ENCODE measurements at places on chromosomes 6 and 20.

- no peak for DNase-seq
Observed at GRCh38 chr6:34718976-34719375, 22.4 kb upstream of the ILRUN start.

- no peak for DNase-seq
Observed at GRCh38 chr6:33985947-33986346, 159.9 kb downstream of the GRM4 start.

GRCh38 chr20:1121429-1121828, 3.0 kb downstream of the PSMF1 start:
- DNase-seq: no peak

DNA sequence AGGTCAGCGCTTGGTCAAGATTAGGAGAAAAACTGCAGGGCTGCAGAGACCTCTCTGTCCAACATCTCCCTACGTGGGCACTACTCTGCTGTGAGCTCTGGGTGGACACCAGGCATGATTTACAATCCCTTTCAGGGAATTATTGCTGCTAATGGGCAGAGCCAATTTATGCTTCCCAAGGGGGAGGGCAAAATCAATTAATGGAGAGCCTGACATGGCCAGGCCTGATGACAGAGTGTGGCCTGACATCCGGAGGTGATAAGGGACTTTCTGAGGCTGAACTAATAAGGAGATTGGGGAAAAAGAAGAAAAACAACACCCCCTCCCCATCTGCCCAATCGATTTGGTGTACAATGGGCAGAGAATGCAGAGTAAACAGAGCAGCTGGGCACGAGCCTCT, 5.0 kb upstream of the KCNK16 start:
- no peak for DNase-seq

DNA sequence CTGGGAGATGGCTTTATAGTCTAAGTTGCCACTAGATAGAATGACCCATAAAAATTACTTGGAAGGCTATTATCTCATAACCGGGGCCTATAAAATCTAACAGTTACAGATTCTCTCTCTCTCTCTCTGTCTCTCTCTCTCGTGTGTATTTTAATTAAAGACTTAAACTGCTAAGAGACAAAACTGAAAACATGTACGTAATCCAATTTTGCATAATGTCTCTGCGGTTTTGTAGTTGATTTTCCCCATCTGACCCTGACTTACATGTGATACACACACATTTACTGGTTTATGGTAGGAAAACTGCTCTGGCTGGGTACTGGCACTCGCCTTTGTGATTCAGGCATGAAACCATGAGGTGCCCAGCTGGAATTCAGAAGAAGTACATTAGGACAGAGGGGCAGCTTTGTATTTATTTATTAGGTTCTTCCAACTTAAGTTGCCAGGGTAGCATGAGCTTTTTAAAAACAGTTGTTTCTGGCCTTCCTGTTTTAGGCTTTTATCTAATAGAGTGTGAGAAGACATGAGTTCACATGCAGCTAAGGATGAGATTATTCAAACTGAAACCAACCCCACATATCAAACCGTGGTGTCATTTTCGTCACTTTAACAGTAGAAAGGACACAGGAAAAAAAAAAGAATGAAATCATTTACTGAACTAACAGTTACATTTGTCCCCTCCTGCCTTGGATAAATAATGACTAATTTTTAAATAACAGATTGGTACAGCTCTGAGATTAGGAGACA, 182.5 kb downstream of the GMPR start:
- DNase-seq: peak; percentile 71

- DNase-seq: no peak
Observed at GRCh38 chr6:26350858-26351543, 14.0 kb upstream of the BTN3A2 start.

GRCh38 chr20:32316667-32317066, 39.2 kb downstream of the KIF3B start:
- no peak for DNase-seq

DNA sequence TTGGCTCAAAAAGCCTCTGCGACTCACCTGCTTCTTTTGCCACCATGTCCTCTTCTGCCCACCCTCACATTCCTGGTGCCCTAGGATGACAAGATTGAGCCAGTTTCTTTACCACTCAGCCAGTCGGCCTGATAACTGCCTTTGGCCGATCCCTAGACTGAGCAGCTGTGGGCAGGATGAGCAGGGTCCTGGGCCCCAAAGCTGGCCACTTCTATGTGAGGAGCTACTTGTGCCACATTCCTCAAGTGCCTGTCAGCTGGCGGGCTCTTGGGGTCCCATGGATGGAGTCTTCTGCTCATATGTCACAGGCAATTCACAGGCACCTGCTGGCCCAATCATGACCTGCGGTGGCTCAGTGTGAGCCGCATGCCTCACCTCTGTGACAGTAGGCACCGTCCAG, 16.5 kb downstream of the DYNLRB1 start:
- no peak for DNase-seq

- DNase-seq: no peak
Observed at GRCh38 chr6:16222826-16223225, 15.6 kb upstream of the GMPR start.

DNA sequence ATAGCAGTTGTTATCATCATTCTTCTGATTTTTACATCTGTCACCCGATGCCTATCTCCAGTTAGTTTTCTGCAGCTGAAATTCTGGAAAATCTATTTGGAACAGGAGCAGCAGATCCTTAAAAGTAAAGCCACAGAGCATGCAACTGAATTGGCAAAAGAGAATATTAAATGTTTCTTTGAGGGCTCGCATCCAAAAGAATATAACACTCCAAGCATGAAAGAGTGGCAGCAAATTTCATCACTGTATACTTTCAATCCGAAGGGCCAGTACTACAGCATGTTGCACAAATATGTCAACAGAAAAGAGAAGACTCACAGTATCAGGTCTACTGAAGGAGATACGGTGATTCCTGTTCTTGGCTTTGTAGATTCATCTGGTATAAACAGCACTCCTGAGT, 2.1 kb downstream of the CALHM6 start:
- no peak for DNase-seq

DNA sequence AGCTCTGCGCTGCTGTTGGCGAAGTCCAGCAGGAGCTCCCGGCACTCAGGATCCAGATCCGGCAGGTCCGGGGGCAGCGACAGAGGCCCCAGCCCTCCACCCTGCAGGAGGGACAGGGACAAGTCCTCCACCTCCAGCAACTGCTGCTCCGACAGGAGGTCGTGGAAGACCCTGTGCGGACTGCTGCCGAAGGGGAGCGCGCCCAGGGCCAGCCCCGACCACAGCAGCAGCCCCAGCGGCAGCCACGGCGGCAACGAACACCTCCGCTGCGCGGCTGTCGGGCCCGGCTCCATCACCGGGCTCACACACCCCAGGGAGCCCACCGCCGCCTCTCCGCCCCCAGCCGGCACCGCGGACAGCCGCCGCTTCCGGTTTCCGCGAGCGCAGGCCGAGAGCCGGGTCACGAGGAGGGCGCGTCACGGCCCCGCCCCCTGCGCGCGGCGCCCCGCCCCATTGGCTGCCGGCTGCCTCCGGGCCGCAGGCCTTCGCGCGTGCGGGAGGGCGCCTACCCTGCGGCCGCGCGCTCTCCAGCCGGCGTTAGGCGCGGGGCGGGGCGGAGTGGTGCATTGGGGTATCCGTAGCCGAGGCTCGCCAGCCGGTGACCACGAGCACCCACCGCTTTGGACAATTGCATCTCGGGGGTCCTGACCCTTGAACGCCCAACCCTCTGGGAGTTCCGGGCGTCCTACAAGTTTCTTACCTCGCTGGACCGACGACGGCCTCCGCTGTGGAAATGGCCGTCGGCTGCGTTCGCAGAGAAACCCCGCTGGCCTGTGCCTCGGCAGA, at the start of gene OSTM1:
OSTM1 (minus strand) TSS at position 383 of the 786 bp plus-strand sequence; CDS start at position 293, 90 bp downstream.
- peak; percentile 91 for DNase-seq

DNA sequence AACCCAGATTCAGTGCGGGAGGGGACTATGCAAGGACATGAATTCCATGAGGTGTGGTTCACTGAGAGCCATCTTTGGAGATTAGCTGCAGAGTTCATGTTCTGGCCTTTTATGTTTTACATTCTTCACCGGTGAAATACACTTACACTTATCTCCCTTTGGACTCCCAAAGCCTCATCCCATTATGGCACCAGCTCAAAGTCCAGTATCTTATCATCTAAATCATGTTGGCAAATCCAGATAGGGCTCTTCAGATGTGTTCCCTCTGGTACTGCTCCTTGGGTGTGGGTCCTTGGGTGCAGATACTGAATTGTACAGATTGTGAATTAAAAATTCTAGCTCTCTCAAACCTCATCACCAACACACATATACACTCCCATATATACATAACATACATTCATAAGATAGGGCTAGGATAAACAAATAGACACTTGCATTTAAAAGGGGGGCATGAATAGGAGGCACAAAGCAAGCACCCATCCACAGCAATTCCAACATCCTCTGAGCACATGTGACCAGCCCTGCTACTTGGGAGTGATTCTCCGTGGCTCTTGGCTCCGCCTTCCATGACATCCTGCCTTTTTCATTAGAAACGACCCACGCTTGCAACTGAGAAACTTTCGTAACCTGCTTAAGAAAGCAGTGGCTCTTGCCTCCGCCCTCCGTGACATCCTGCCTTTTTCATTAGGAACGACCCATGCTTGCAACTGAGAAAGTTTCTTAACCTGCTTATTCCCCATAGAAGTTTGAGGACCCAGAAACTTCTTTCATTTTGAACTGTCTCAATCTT, 53.6 kb upstream of the LRRC1 start:
- peak; percentile 32 for DNase-seq

GRCh38 chr6:155273431-155273830, 9.6 kb downstream of the CLDN20 start:
- DNase-seq: no peak

- DNase-seq: no peak
Observed at GRCh38 chr6:8556370-8557013, 121.1 kb upstream of the SLC35B3 start.

DNA sequence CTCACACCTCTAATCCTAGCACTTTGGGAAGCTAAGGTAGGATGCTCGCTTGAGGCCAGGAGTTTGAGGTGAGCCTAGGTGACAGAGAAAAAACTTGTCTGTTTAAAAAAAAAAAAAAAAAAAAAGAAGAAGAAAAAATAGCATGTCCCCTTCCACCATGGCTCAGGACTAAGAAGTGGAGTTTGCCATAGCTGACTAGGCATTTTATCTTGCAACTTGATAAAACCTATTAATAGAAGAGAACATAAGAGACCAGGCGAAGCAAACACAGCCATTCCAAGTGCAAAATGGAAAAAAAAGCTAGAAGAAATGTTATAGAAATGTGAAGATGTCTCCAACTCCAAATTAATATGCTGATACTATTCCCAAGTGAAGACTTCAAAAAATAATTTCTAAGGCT, 277.5 kb downstream of the MEI4 start:
- no peak for DNase-seq

- no peak for DNase-seq
Observed at GRCh38 chr6:125370343-125370742, 68.6 kb upstream of the HDDC2 start.

DNA sequence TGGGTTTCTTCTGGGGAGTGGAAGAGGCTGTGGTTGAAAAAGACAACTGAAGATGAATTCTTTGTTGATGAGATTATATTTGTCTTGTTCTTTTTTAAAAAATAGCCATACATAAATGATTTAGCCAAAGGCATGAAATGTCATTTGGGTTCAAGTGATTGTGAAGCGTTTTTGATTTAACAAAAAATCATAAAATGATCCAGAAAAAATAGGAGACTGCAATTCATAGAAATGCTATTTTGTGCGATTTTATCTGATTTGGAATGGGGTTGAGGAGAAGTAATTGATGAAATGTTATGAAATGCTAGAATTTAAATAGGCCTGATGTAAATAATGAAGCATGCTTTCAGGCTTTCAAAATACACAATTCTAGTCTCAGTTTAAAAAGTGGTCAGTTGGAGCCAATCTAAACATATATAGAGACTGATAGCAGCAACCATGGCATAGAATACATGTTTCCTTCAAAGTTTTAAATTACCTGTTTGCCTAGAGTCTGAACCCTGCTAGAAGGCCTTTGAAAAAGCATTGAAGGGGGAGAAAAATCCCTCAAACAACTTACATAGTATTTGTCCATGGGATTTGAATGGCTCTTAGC, 21.8 kb downstream of the PFDN4 start:
- DNase-seq: no peak

DNA sequence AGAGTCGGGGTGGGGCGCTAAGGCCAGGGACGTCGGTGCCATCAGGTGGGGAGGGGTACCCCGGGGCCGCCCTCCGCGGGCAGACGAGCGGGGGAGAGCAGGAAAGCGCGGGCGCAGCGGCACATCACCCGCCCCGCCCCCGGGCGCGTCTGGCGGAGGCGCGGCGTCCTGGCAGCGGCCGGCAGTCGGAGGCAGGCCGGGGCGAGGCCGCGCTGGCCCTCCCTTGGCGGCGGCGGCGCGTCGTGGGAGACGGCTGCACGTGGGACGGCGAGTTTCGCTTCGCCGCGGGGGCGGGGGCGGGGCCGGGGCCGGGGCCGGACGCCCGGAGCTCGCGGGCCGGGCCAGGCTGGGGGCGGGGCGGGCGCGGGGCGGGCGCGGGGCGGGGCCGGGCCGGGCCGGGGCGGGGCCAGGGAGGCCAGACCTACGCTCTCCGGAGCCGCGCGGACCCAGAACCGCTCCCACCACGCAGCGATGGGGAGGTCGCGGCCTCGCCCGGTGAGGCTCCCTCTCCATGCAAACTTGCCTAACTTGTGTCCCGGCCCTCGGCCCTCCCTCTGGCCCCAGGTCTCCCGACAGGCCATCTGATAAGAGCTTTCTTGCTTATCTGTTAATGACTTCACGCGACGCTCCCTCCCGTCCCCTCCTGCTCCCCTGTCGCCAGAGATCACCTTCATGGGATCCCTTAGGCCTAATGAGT, 12.5 kb downstream of the ITPR3 start:
- DNase-seq: peak; percentile 38

GRCh38 chr6:152496731-152497130, 140.4 kb downstream of the SYNE1 start:
- no peak for DNase-seq

DNA sequence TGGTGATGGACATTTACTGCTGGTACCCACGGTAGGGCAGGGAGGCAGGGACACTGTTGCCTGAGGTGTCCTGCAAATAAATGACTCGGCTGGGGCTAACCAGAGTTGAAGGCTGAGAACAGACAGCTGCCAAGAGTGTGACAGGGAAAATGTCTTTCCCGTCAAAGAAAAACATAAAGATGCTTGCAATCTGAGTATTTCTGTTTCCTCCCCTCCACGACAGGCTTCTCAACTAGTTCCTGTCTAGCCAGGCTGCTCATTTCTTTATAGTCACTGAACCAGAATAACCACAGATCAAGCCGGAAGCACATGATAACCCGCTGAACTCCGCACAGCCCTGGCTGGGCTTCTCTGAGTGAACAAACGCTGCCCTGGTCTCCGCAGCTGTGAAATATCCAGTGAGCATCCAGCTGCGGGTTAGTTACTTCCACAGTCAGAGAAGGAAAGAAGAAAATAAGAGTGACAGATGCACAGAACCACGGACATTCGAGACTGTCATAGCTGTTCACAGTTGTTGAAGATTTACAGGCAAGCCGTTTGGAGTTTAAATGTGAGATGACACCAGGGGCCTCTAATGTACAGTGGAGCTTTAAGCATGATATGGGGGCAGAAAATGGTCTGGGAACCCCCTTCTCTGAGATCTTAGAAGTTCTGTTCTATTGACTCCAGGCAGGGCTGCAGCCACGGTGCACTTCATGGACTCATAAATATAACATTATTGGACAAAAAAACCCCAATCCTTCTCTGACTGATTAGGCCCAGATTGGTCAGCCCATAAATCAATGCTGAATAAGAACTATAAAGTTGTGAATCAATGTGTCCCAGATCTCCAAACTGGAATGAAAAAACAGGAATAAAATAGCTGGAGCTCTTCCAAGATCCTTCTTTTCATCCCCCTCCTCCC, 299.9 kb upstream of the SUPT3H start:
- DNase-seq: peak; percentile 39
